H7 (cell line): ENCODE measurements at places on chromosomes 16 and 17. TPM values are rescaled to one million over a fixed set of nuclear protein-coding genes. Genes with fewer than 3 reads are reported as not detected.

GRCh38 chr16:89430436-89431157, 59.8 kb downstream of the ANKRD11 start:
- no peak for DNase-seq

DNA sequence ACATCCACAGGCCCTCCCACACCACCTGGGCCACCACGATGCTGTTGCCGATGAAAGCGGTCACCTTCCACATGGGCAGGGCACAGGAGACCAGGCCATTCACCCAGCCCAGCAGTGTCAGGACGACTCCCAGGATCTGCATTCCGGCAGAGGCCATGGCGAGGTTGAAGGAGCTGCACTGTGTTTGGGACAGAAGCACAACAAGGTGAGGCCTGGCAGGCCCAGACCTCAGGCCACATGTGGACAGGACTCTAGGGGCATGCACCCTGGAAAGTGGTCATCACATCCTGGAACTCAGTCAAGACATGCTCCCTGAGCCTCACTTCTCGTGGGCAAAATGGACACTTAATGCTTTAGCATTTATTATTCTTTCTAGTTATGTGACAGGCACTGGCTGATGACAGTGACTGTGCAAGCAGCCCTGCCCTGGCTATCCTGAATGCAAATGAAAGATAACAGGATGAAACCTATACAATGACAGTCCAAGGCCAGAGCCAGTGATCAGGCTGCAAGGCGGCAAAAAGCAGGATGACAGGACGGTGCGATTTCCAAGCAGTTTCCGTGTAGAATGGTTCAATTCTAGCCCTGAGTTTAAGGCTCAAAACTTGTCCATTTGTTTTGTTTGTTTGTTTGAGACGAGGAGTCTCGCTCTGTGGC, 2.0 kb downstream of the CLDN6 start:
- no peak for DNase-seq

DNA sequence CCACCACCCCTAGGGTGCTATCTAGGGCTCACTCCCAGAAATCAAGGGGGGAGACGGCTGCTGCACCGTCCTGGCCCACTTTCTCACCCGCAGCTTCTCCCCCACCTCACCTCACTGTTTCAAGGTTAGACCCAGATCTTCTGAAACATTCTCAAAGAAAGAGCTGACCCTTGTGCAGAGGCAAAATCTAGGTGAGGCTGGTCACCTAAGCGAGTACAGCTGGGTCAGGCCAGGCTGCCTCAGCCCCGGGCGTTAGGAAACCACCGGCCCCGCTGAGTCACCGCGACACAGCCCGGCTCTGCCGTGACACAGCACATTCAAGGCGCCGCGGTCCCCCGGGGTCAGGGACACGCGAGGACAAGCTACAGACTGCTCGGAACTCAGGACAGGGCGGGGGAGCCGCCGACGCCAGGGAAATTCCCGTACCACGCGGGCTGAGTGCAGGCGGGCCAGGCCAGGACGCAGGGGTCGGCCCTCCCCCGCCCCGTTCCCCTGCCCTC, 27.1 kb downstream of the GNPTG start:
- no peak for DNase-seq

GRCh38 chr17:66627985-66628384, 206.9 kb upstream of the CACNG5 start:
- no peak for DNase-seq

DNA sequence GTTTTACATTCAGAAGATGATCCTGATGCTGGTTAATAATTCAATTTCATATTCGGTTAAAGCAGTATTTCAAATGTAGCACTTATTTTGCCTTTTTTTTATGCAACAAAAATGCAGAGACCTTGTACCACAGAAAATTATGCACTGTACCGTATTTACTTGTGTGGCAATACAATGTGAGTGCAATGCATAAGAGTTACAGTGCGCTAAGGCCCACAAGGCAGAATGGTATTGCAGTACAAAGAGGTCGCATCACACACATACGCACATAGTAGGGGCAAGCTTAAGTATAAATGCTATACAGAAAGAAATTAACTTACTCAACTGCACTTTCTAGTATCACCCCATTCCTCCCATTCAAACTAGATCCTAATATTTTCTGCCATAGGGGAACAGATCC, 103.0 kb downstream of the SYCE1L start:
- DNase-seq, result no peak

TMEM220 gene
- 1.9 and 5.3 TPM in 2 replicates for total RNA-seq
